Stimulated activated CD4-positive, alpha-beta T cell treated with anti-CD3 and anti-CD28 coated beads, Interleukin-15, amount 100 ng/mL, for 24 hours (primary cell): ENCODE measurements at places on chromosomes 7 and 10.

- no peak for DNase-seq
Observed at GRCh38 chr10:102451105-102451969, at the start of gene C10orf95. TSS of gene C10orf95 (minus strand) at chr10:102451543. CDS start at chr10:102451093, 450 bp downstream.

DNA sequence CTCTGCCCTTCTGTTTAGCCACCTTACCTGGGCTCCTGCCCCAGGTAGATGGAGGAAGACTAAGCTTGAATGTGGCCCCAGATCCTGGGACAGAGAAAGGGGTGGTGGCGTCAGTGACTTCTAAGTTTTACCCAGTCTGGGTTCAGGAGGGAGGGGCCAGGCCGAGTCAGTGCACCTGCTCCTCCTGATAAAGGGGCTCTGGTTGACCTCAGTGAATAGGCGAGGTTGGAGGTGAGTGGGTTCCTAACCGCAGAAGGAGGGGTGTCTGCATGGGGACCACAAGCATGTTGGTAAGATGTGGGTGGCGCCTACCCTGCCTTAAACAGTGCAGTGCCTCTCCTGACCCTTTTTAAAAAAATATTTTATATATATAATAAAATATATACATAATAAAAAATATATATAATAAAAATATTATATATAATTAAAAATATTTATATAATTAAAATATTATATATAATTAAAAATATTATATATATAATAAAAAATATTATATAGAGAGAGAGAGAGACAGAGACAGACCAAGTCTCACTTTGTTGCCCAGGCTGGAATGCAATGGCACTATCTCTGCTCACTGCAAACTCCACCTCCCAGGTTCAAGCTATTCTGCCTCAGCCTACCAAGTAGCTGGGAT lies 97.3 kb upstream of the GTF2I start:
- DNase-seq, result no peak

- no peak for DNase-seq
Observed at GRCh38 chr7:39406467-39406866, 159.7 kb upstream of the YAE1 start.

- peak; percentile 27 for DNase-seq
Observed at GRCh38 chr7:20440472-20441105, 109.9 kb downstream of the ITGB8 start.

GRCh38 chr7:128065872-128066271 lies 34.6 kb upstream of the LRRC4 start:
- no peak for DNase-seq

DNA sequence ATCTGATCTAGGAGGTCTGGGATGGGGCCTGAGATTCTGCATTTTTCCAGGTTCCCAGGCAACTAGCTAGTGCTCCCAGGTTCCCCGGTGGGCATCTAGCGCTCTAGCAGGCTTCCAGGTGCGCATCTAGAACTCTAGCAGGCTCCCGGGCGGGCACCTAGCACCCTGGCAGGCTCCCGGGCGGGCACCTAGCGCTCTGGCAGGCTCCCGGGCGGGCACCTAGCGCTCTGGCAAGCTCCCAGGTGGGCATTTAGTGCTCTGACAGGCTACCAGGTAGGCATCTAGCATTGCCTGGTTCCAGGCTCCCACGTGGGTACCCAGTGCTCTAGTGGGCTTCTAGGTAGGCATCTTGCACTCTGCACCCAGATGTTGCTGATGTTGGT lies 414.7 kb downstream of the PLXNA4 start:
- DNase-seq, result no peak
